ENCODE measurements at places on chromosomes 5 and 9. TPM values are rescaled to one million over a fixed set of nuclear protein-coding genes. Genes with fewer than 3 reads are reported as not detected.

Gene GPR150
- total RNA-seq = 1.6 TPM

Gene GABRB2
- not detected for total RNA-seq

Gene PITX1
- not detected for total RNA-seq

Gene HSD17B3
- 4.4 TPM for total RNA-seq

Gene BTNL3
- not detected for total RNA-seq

Gene ZCCHC9
- total RNA-seq = 25.4 TPM

Gene AIF1L
- not detected for total RNA-seq

Gene ELOVL7
- not detected for total RNA-seq

Gene NR6A1
- 0.05 TPM for total RNA-seq

Gene ZNF883
- total RNA-seq = 2.7 TPM

Gene ZDHHC11
- total RNA-seq = 9.8 TPM

Gene IFNA8
- not detected for total RNA-seq

Gene ZNF346
- 21.3 TPM for total RNA-seq

Gene SLC45A2
- total RNA-seq = not detected

Gene MLANA
- not detected for total RNA-seq

Gene FAM151B
- 0.82 TPM for total RNA-seq

Gene CD72
- 8.0 TPM for total RNA-seq

Gene FOXD4L5
- total RNA-seq = 0.63 TPM

Gene TRAF1
- 126 TPM for total RNA-seq

Gene IFNA2
- total RNA-seq = not detected

Gene N4BP3
- total RNA-seq = 7.0 TPM

Gene G3BP1
- total RNA-seq = 179 TPM

Gene LRRC26
- not detected for total RNA-seq

Gene DEPDC1B
- not detected for total RNA-seq

Gene CDC25C
- not detected for total RNA-seq

Gene ATOSB
- total RNA-seq = 5.4 TPM

Gene QRFP
- not detected for total RNA-seq

Gene PLAC8L1
- 1.8 TPM for total RNA-seq

Gene LHX3
- not detected for total RNA-seq

Gene AMBP
- total RNA-seq = not detected
